ENCODE measurements at places on chromosomes 7 and 10.

GRCh38 chr7:154867068-154867467, 135.9 kb downstream of the PAXIP1 start:
- no peak for DNase-seq

DNA sequence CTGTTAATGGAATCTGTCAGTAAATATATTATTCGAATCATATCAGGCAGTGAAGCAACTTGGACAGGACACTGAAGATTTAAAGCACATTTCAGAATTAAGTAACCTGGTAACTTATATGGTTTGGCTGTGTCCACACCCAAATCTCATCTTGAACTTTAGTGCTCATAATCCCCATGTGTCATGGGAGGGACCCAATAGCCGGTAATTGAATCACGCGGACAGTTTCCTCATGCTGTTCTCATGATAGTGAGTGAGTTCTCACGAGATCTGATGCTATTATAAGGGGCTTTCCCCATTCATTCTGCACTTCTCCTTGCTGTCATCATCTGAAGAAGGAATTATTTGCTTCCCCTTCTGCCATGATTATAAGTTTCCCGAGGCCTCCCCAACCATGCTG, 83.2 kb upstream of the COL1A2 start:
- no peak for DNase-seq

DNA sequence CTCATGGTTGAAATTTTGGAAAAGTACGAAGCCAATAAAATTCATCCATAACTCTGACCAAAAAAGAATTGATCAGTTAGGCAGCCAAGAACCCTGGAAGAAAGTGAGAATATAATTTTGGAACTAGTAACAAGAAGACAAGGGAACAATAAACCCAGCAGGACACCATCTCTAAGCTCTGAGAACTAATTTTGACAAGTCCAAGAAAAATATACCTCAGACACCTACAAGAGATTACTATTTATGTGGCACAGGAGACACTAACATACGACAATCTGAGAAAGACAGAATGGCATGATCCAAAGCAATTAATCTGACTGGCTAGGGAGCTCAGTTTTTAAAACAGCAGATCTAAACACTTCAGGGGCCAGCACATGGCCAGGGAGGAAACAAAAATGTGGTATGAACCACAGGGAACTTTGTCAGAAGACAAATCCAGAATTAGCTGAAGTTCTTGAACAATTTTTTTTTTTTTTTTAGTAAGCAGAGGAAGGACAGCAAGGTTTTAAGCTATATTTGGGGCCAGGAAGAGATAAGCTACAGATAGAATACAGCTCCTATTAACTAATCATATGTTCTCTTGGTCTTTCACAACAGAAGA, 38.9 kb downstream of the PARD3 start:
- no peak for DNase-seq

- DNase-seq, result no peak
These were observed 16.1 kb downstream of the NUDT13 start for GRCh38 chr10:73126343-73126742.

GRCh38 chr10:63446716-63447440, 18.9 kb downstream of the JMJD1C start:
- no peak for DNase-seq

DNA sequence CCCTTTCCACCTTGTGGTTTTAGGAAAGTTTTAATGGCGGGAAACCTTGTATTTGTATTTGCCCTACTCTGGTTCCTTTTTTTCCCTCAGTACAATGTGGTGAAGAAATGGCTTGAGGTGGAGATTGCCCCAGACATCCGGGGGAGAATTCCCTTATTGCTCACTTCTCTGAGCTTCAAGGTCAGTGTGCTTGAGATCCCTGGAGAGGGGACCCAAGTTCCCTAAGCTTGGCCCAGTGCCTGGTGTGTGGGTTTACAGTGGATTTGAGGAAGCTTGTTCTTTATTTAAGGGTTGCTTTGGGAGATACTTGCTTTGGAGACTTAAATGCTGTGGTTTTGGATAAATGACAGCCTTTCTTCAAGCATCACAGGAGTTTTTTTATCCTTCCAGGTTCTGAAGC, 18.3 kb downstream of the CALHM2 start:
- no peak for DNase-seq

GRCh38 chr10:69413221-69413865, 3.4 kb downstream of the TACR2 start:
- DNase-seq, result peak; percentile 12

DNA sequence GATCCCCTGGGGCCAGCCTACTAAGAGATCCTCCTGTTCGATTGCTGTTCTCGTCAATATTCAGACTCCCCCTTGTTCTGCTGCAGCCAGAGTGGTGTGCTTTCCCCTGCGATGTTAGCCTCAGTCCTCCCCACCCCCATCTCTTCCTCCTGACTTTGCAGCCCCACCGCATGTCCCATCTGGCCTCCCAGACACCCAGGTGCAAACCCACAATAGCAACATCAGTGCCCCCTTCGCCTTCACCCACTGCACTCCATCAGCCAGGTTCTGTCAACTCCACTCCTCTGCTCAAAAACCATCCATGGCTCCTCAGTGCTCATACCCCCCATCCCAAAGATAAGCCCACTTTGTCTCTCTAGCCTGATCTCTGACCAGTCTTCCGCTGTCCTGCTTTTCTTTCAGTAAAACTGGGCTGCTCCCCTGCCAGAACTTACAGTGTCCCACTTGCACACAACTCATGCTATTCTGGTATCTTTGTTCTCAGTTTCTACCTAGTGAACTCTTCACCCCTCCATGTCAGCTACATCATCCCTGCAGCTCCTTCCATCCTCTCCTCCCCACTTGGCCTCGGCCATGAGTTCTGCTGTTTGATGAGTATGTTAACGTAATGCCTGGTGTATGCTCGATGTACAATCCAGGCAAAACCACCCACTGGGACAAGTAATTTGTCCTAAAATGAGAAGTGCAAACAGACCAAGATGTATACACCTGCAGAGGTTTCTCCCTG, 26.6 kb downstream of the COL13A1 start:
- DNase-seq, result no peak

- DNase-seq, result peak; percentile 1
These were observed 309.7 kb downstream of the CSTF2T start for GRCh38 chr10:51389415-51390321.

DNA sequence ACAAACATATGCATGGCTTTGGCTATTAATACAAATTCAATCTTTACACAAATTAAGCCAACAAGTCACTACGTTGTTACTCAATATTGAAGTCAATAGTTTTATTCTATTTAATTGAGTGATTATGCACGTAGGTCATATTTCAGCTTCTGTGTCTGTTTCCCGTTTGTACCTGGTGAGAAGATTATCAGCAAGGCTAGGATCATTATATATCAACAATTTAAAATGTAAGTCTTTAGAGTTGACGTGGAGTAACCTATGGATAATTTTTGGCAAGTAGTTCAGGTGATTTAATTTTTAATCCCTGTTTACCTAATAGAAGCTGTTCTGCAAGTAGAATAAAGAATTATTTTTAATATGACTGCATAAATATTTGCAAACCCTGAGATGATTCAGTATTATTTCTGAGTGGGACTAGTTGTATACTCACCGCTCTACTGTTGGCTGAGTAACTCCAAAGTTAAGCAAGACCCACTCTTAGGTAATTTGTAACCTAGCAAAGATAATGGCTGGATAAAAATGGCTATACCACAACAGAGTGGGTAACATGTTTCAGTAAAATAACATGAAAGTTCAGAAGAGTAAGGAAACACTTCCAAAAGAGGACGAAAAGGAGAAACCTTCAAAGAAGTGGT, 161.0 kb downstream of the HGF start:
- no peak for DNase-seq

GRCh38 chr10:117980216-117980615, 66.5 kb downstream of the RAB11FIP2 start:
- DNase-seq, result no peak

DNA sequence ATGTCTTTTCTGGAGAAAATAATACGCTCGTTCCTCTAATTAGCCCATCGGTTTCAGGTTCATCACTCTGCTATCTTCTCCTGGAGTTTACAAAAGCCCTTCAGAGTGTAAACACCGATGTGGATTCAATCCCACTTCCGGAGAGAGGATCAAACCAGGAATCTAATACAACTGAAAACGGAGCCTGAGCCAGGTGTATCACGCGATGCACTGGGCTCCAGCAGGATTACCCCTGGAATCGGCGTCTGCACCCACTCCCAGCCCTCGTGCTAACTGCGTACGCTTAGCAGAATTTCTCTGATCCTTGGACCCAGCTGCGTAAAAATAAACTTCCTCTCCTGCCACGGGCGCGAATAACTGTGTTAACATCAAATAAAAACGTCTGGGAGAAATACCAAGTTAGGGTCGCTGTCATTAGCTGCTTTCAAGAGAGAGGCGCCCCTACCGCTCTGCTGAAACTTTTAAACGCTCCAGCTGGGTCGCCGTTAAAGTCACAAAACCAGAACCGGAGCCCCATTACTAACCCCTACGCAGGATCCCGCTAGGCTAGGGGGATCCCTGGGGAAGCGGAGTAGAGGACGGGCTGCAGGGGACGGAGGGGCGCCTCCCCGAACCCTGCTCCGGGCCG, 502 bp downstream of the ZNF3 start:
- no peak for DNase-seq

GRCh38 chr7:44891372-44891771, 6.0 kb upstream of the PURB start:
- no peak for DNase-seq

GRCh38 chr7:3119963-3120362, 76.3 kb upstream of the CARD11 start:
- DNase-seq, result no peak

- no peak for DNase-seq
These were observed 213.1 kb downstream of the CHRM2 start for GRCh38 chr7:137081321-137082093.

DNA sequence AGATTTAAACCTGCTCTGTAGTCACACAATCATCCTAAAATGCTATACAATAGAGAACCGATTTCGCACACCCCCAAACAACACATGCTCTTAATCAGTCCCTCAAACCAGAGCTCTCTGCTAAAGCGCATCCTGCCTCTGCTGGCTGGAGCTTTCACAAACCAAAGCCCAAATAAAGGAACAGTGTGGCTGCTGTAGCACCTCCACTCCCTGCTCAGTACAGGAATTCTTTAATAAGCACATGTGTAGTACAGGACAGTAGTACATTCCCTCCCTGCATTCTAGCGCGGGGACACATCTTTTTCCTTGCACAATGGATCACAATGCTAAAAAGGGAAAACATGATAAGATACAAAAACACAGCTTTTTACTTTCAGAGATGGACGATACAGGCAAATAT, 684.6 kb downstream of the MAGI2 start:
- no peak for DNase-seq

- no peak for DNase-seq
These were observed 171.0 kb downstream of the PPP1R17 start for GRCh38 chr7:31858055-31858454.

Data from stimulated activated CD8-positive, alpha-beta memory T cell treated with anti-CD3 and anti-CD28 coated beads, Interleukin-7, amount 100 ng/mL, for 1 hour (primary cell).